NCI-H226 (cell line): ENCODE measurements at places on chromosomes 6 and 20.

DNA sequence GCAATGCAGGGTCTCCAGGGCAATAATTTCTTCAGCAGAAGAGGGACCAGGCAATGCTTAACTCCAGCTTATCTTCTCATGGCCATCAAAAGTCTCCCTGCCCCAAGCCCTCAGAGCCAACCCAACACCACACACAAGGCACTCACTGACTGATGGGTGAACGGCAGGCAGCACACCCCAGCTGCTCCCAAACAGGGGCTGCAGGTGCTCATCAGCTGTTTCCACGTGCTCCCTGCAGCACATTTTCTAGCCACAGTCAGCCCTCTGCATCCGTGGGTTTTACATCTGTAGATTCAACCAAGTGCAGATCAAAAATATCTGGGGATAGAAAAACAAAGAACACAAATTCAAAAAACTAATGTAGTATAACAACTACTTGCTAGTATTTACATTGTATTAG, 4.0 kb upstream of the GABRR1 start:
- DNase-seq, result no peak

DNA sequence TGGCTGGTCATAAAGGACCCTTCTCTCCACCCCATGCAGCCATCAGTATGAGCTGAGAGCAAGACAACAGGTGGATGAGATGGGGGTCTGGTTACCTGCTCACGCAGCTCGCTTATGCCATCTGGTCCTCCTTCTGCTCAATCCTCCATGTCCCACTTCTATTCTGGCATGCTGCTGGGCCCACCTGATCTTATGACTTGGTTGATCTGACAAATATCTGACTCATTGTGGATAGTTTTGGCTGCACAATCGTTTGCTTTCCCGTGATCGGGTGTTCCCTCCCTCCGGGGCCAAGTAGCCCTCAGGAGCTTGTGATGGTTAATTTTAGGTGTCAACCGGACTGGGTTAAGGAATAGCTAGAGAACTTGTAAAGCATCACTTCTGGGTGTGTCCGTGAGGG, 26.6 kb upstream of the ELMO2 start:
- no peak for DNase-seq

- DNase-seq, result no peak
Observed at GRCh38 chr6:5536644-5537043, 275.3 kb downstream of the FARS2 start.

- DNase-seq, result peak; percentile 42
Observed at GRCh38 chr6:16929809-16930208, 168.5 kb upstream of the ATXN1 start.

GRCh38 chr6:12170351-12171092, 119.6 kb upstream of the EDN1 start:
- no peak for DNase-seq

DNA sequence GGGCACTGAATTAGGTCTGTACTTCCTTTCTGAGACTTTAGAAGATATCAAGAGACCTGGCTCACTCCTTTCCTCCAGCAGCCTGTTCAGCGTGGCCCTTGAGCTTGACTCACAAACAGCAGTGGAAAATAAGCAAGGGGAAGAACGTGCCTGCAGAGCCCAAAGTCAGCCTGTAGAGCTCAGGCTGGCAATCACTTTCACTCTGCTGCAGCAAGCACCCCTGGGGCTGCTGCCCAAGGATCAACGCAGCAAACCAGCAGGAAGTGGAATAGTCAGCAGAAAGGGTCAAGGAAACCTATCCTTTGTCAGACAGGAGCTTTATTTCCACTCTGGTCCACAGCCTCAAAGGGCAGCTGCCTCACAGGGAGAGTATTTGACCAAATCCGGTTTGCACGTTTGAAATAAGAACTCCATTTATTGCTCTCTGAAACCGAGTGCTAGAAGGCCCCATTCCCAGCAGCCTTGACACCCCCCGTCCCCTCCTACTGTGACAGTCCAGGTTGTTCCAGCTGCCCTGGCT, 77.4 kb downstream of the PRDM1 start:
- no peak for DNase-seq

DNA sequence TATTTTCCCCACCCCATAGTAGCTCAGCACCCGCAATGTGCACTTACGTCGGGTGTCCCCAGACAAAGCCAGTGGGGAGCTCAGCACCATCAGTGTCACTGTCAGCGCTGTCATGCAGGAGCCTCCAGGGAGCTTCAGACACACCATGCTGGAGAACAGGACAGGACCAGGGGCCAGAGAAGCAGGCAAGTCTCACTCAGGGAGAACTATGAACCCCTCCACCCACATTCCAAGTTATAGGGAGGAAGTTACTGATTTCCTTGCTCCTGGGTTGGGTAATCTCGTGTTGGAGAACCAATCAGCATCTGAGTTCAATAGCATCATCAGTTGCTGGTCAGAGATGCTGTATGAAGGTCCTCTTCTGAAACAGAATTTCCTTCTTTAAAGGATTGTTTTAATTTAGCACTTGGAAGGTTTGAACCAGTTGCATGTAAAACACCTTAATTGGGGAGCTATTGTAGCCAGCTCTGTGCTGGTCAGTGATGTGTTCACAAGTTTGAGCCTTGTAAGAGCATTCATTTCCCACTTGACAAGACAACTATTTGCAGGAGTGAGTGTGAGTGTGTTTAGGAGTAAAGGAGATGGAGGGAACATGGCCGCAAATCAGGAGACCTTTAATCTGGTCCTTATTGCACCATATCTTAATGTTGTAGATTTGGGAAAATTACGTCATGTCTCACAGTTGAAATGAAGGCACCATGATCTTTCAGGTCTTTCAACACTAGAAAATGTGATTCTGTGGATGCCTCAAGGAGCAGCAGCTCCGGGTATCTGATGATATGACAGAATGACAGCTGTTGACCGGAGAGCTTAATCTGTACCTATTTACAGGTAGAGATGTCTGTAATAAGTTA, at the start of gene HLA-DRB1:
TSS of gene HLA-DRB1 (minus strand) at position 253 of the 854 bp plus-strand sequence. CDS start at position 147, 106 bp downstream.
- no peak for DNase-seq

GRCh38 chr6:162627825-162628224, 99.7 kb downstream of the PRKN start:
- no peak for DNase-seq

- DNase-seq, result no peak
Observed at GRCh38 chr6:4564801-4565271, 211.4 kb upstream of the CDYL start.

- DNase-seq, result peak; percentile 86
Observed at GRCh38 chr6:4441981-4442434, 306.6 kb upstream of the ECI2 start.

GRCh38 chr20:12040261-12040660, 122.6 kb downstream of the BTBD3 start:
- no peak for DNase-seq

DNA sequence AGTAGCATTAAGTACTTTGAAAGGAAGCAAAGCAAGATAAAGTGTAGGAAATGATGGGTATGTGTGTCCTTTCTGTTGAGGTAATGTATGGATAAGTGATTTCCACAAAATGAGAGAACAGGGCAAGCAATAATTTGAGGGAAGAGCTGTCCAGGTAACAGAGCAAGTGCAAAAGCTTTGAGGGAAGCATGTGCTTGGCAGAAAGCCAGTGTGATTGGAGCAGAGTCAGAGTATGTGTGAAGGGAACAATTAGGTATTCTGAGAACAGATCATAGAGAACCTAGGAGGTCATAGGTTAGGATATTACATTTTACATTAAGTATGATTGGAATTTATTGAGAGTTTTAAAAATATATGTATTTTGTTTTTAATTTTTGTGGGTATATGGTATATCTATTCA, 30.2 kb upstream of the MAN1A1 start:
- DNase-seq, result no peak

- no peak for DNase-seq
Observed at GRCh38 chr20:1842281-1842680, 52.9 kb upstream of the SIRPA start.

GRCh38 chr6:122452509-122452908, 19.1 kb downstream of the SERINC1 start:
- no peak for DNase-seq

DNA sequence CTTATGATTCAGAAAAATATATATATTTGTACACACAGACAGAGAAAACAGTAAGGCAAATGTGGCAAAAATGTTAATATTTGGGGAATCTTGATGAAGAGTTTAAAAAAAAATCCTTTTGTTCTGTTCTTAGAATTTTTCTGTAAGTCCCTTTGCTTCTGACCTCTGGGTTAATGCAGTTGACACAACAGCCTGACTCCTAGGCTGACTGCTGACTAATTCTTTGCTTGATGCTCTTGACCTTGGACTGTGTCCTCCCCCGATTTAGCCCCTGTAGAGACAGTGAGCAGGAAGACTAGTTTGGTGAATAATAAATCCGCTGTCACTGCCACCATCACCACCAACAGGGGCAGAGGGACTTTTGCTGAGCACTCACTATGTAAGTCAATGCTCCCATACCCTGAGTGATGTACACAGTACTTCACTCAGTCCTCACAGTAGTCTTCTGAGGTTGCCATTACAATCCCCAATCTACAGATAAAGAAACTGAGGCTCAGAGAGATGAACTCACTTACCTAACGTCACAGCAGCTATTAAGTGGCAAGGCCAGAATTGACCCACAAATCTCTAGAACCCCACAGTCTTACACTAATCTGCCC, 71.7 kb downstream of the SNX5 start:
- DNase-seq, result no peak

GRCh38 chr6:144535630-144536029, 250.5 kb downstream of the UTRN start:
- DNase-seq, result no peak

- no peak for DNase-seq
Observed at GRCh38 chr6:30840935-30841643, 43.2 kb upstream of the DDR1 start.

DNA sequence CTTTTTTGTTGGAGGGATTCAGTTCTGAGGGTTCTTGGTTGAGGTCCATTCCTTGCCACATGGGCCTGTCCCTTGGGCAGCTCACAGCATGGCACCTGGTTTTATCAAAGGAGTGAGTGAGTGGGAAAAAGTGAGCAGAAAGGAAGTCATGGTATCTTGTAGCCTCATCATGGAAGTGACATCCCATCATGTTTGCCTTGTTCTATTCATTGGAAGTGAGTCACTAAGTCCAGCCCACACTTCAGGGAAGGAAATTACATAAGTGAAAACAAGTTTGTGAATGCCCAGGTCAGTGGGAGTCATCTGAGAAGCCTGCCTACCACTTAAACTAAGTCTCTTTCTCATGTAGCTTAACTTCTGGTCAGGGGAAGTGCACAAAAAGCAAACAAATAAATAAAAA, 32.8 kb upstream of the ZNFX1 start:
- DNase-seq, result peak; percentile 16

- no peak for DNase-seq
Observed at GRCh38 chr6:157905590-157906342, 75.9 kb upstream of the SYNJ2 start.

DNA sequence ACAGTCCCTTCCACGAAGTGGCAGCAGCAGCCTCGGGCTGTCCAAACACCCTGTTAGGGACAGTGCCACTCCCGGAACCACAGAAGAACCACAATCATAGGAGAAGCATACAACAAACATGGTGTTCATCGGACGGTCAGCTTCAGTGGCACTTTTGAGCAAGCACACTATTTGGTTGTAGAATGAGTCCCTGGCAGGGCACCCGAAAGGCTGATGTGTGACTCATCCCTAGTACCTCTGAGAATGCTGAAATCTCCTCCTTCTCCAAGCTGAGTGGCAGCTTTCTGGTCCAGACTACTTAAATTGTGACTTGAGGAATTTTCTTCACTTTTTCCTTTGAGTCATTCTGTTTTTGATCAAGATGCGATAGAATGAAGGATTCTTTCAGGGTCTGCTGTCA, 282.5 kb downstream of the ESR1 start:
- DNase-seq, result peak; percentile 24

DNA sequence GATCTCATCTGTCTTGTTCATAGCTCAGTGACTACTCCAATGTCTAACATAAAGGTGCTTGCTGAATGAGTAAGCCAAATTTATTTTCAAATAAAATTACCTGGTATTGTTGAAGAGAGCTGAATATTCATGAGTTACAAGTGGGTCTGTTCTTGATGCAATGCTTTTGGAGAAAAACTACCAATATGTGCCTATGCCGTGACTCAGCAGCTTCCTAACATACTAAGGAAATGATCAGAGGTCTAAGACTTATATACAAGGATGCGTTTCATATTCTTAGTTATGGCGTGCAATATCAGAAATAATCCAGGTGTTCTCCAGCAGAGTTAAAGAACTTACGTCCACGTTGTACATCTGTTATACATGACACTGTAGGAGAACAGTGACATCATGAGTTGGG, 5.1 kb downstream of the FAM120B start:
- DNase-seq, result no peak

- no peak for DNase-seq
Observed at GRCh38 chr6:36822506-36823269, 16.6 kb downstream of the CPNE5 start.

- peak; percentile 78 for DNase-seq
Observed at GRCh38 chr6:117536317-117536716, 53.8 kb downstream of the DCBLD1 start.

GRCh38 chr20:48493966-48494365, 333.8 kb downstream of the PREX1 start:
- no peak for DNase-seq

GRCh38 chr6:20686142-20686541, 151.9 kb downstream of the CDKAL1 start:
- DNase-seq, result no peak

- no peak for DNase-seq
Observed at GRCh38 chr6:148570456-148570855, 176.4 kb upstream of the UST start.

GRCh38 chr6:159716247-159717096, 10.8 kb upstream of the WTAP start:
- peak; percentile 89 for DNase-seq

GRCh38 chr6:148885925-148886845, 139.4 kb downstream of the UST start:
- no peak for DNase-seq

DNA sequence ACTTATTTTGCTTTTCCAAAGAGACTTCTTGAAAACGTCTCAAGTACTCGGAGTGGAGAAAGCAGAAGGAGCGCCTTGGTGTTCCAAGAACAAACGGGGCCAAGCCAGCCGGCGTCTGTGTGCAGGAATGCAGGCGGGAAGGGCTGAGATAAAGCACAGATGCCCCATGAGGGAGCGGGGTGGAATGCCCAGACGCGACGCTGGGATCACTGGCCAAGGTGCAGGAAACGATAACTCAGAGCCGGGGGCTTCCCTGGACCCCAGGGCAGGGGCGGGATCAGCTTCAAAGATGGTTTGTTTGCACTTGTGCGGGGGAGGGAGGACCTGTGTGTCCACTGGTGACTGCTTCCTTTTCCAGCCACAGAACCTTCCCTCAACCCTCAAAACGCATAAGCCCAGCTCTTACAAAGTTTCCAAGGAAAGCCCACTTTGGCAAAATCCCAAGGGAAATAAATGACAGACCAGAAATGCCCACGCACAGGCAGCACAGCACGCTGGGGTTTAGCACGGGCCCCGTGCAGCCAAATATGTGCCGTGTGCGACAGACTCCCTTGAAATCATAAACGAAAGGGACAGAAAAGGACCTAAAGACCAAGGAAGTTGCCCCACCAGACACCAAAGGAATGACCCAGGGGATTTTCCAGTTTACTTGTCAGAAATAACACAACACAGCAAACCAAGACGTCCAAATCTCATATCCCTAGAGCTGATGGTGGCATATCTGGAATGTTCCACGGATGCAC, 113.9 kb downstream of the NFATC2 start:
- no peak for DNase-seq
